ENCODE measurements at places on chromosomes 2 and 18.

GRCh38 chr2:241692448-241692847 is 5.8 kb upstream of the DTYMK start:
- DNase-seq, result no peak

DNA sequence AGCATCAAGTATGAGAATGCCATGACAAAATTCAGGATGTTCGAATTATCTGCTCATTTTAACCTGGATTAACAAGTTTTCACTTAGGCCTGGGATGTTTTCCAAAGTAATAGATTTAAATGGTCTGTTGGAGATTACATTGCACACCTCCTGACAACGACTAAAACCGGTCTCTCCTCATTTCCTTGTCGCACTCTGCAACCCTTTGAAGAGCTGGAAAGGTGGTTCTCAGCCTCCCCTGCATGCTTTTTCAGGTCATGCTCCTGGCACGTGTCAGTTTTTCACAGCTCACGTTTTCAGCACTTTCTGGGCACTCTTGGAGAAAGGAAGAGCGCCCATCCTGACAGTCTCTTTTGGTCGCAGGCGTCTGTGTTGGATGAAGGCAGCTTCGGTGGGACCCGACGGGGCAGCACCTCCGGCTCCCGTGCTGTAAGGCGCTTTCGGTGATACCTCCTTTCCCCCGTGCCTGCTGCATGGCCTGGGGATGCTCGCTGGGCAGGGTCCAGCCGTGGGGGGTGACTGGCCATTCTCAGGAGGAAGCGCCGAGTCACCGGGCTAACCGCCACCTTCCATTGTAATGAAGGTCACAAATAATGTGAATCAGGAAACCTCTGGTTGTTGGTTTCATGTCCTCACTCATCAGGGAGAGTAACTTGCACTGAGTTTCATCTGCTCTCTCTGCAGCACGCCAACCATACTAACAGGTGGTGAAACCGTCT is 63.5 kb upstream of the RBM44 start:
- DNase-seq, result no peak

DNA sequence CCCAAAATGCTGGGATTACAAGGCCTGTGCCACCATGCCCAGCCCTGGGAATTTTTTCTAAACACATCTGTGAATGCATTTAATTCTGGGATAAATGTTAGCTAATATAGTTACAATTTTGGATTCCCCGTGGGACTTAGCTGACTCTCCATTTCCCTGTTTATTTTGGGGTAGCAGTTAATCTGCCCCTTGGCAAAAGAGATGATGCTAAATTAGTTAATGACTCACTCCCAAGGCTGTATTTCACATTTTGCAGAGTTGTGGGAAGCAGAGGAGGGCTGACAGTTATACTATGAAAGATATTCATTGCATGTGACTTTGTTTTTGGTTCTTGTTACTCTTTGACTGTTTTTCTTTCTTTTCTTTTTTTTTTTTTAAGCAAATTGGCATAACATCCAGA is 3.2 kb downstream of the MTHFD2 start:
- no peak for DNase-seq

DNA sequence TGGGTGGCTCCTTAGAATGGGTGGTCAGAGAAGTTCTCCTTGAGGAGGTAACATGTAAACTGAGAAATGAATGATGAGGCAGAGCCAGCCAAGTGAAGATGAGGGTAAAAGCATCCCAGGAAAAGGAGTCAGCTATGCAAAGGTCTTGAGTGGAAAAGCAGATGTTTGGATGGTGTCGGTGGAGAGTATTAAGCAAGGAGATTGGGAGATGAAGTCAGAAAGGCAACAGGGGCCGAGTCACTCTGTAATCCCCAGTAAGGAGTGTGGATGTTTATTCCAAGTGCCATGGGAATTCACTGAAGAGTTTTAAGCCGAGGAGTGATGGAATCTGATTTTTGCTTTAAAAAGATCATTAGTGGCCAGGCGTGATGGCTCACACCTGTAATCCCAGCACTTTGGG is 3.4 kb upstream of the STAMBP start:
- DNase-seq, result no peak

GRCh38 chr2:164785457-164785856 is 56.2 kb downstream of the COBLL1 start:
- no peak for DNase-seq

DNA sequence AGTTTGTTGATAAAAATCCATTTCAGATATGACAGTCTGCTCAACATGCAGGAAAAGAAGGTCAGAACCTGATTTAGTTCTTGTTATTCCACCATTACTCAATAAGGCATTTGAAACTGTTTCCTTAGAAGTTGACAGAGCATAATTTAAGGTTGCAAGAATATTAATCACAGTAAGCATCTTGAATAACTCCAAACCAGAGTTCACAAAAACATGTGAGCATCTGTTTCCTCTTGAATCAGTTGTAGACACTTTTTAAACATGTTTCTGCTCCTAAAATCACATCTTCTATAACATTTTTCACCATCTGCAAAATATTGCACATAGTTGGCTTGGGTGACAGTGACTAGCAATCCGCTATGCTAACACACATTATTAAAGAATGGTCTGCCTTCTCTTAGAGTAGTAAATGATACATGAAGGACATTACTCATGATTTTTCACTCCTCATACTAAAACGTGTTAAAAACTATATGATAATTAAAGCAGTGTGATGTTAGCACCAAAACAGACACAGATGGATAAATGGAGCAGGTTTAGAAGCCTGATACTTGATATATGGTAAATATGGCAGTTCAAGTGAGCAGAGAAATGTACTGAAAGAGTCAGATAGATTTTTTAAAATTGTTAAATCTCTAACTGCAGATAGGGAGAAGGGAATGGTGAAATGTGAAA is 30.3 kb downstream of the AKAIN1 start:
- DNase-seq, result no peak

DNA sequence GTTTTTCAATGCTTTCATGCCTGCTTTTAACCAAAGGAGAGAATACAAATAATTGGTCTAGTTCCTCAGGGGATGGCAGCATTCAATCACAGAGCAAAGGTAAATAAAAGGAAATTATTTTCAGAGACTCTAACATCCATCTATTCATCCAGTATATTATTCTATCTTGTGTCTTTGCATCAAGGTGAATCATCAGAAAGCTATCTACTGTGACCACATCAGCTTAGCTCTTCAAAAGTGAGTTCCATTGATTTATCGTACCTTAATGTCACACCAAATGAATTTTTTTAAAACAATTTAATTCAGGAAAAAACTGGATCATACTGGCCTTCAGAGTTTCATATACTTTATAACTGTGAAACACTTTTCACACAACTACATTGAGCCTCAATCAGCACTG is 66.1 kb downstream of the CHN1 start:
- DNase-seq, result no peak

DNA sequence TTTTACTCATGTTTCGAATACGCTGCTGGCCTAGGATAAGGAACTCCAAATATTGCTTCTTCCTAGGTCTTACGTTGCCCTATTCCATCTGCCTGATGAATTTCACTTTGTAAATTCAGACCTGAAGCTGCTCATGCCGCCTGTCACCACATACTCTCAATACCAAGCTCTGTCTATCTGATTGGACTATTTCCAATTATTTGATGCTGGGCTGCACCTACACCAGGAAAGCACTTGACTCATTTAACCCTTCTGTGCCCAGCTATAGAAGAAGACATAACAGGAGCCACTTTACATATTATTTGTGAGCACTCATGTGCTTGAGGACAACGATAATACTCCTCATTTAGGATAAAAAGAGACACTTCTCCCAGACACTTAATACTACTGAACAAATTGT is 1293.9 kb upstream of the LRRTM1 start:
- DNase-seq, result no peak

GRCh38 chr2:197308585-197308984 is 2.0 kb downstream of the ANKRD44 start:
- DNase-seq, result no peak

- DNase-seq, result no peak
Measured at GRCh38 chr18:34050661-34051060, 174.1 kb downstream of the NOL4 start.

DNA sequence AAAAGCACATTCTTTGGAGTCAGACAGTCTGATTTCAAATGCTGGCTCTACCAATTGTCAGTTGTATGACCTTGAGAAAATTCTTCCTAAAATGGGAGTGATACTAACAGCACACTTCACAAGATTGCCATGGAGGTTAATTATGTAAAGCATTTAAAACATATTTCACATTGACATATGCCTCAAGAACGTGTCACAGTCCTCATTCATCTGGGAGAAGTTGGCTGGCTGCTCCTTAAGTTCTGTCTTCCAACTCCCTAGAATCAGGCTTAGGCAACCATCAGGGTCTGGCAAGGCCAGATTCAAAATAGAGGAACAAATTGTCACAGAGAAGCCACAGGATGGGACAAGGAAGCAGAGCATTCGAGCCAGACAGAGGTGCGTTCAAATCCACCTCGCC is 228.0 kb upstream of the RND3 start:
- no peak for DNase-seq

GRCh38 chr2:235864733-235865515 is 303.3 kb downstream of the GBX2 start:
- DNase-seq, result no peak
